Hematopoietic multipotent progenitor cell treated with erythropoietin and hydrocortisone succinate and interleukin-3 and kit ligand, for 6 days (in vitro differentiated cells): ENCODE measurements at places on chromosomes 16 and 17.

DNA sequence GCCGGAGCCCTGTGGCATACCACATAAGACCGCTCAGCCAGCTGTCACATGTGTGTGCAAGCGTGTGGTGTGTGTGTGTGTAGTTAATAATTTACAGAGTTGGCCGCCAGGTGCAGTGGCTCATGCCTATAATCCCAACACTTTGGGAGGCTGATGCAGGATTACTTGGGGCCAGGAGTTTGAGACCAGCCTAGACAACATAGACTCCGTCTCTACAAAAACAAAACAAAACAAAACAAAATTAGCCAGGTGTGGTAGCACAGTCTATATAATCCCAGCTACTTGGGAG is 20.4 kb downstream of the SOCS1 start:
- DNase-seq = no peak

DNA sequence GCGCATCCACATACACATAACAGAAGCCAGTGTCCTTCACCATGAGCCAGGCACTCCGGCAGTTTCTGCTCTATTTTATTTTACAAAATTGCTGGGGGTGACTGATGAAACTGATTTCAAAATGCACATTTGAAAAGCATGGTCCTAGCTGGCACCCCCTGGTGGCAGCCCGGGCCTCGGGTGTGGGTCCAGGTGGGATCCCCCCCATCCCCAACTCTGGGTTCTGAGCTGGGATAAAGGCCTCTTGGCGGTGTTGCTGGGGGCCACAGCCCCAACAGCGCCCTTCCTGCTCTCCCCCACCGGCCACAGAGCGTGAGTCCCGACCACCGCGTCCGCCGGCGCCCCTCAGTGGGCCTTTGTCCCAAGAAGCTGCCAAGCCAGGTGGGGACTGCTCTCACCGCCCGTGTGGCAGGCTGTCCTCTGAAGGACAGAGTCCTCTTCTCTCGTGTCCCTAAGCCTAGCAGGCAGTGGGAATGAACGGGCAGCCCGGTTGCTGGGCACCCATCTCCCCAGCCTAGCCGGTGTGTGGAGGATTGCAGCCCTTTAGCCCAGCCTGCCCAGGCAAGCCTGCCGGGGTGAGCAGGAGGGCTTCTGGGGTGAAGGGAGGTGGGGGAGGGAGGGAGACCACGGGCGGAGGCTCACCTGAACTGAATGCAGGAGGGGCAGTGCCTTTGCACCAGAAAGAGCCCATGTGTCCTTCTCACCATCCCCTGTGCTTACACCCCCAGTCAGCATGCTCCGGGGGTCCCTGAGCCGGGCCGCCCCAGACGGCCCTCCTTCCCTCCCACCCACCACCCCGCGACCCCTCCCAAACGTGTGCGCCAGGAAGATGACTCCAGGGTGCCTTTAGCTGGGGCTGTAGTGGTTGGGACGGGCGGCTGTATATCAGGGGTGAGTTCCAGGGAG is 898 bp downstream of the SNAI3 start:
- DNase-seq = peak; percentile 56

DNA sequence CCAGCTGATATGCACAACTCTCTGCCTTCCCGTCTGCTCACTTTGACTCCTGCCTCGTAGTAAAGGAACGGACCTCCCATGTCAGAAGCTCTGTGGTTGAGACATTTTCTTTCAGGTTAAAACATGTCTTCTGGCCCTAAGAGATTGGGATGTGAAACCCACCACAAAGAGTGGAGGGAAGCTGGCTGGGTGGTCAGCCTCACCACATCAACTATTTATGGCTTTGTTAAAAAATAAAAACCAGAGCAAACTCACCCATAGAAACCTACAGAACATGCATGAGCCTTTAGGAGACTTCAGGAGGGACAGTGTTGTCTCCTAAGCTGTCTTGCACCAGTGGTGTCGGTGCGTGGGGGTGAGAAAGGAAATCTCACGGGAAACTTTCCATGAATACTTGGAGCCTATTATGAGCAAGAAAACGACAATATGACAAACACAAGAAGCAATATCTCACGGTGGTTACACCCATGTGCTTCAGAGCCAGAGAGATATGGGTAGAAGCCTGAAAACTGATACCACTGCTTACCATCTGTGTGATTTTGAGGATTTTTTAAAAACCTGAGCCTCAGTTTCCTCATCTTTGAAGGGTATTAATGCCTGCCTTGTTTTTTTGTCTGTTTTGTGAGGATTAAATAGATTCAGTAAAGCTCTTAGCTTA is 61.7 kb upstream of the XYLT1 start:
- no peak for DNase-seq

DNA sequence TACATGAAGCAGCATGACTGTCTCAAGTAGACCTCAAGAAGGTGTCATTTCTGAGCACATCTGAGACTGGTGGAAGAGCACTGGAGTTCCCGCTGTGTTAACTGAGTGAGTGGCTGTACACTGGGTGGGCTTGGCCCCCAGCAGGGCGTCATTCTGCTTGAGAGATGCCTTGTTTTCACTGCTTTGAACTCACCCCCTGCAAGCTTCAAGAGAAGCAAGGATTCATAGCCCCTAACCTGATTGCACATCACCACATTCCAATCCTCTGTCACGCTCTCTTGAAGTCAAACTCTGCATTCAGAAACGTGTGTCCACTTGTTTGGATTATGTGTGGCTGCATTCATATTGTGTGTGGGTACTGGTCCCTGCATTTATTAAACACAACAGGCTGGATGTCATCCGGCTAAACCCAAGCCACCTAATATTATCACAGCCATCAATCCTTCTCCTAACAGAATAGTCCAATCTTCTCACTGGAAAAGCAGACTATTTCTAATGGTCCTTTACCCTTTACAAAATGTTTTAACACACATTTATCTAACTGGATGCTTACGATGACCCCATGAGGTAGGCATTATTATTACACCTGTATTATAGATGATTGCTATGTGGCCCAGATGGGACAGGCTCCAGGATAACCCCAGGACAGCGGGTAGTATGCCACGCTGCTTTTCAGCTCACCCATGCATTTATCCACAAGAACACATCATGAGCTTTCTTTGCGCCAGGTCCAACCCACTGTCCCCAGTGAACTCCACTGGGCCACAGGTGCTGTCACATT is 76.3 kb downstream of the USP31 start:
- DNase-seq = peak; percentile 6

DNA sequence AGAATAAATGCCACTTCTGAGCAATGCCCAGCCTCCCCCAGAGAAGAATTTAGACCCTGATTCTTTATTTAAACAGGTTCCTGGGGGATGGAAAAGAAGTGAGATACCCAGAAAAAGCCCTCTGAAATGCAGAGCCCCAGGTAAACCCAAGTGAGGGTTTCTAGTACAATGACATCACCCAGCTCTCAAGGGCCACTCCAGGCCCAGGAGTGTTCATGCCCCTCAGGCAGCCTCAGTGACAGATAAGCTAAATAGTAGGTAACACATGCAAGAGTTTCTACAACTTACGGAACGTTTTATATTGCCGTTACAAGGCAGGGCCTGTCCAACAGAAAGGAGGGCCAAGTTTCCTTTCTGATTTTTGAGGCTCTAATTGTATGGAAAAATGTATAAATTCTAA is 683.7 kb upstream of the SALL1 start:
- no peak for DNase-seq

DNA sequence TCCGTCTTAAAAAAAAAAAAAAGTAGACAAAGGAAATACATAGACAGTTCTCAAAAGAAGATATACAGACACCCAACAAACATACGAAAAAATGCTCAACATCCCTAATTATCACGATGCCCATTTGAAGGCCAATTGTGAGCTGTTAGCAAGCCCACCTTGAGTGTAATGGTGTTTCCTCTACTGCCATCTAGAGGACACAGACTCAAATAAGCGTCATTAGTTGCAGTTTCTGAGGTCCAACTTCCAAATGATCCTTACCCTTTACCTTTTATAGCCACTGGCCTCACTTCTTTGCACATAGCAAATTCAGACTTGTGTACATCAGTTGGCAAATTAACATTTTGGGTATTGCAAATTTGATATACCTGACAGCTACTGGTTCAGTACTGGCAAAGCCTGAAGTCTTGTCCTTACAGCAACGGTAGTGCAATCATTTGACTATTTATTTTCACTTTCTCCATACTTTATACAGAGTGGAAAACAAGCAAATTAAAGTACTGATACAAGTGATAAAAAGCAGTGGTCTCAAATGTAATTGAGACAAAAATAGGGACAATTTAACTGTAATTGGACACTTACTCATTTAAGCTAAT is 536.3 kb upstream of the EEF2KMT start:
- DNase-seq = peak; percentile 71

GRCh38 chr16:55474821-55475220 is 4.2 kb upstream of the MMP2 start:
- DNase-seq = no peak

- DNase-seq = no peak
Observed at GRCh38 chr17:22704674-22705073, 1012.4 kb downstream of the KCNJ18 start.

DNA sequence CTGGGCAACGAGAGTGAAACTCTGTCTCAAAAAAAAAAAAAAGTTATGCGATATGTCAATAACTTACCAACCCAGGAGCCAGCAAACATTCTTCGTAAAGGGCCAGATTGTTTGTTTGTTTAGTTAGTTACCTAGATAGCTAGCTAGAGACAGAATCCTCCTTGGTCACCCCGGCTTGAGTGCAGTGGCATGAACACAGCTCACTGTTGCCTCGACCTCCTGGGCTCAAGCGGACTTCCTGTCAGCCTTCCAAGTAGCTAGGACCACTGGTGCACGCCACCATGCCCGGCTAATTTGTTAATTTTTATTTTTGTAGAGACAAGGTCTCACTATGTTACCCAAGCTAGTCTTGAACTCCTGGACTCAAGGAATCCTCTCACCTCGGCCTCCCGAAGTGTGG is 113.0 kb downstream of the LITAF start:
- no peak for DNase-seq

DNA sequence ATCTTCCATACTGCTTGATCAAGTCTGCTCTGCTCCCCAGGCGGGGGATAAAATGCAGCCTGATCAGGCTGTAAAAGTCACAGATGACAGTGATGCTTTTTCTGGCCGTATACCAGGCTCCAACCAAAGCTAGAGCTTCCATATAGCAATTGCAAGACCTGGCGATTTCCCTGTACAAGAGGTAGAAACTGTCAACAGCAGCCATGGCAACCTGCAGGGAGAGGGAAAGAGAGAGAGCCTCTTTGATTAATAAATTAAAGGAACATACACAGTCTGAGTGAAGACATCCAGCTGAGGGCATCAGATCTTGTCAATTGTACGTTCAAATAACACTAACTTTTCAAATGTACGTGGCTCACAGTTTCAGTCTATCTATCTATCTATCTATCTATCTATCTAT is 13.9 kb downstream of the HSDL1 start:
- no peak for DNase-seq

- no peak for DNase-seq
Observed at GRCh38 chr17:4161967-4162305, 18.9 kb downstream of the CYB5D2 start.

GRCh38 chr16:67192781-67193361 is 916 bp downstream of the E2F4 start:
- peak; percentile 52 for DNase-seq

GRCh38 chr16:88536971-88537751 is 33.0 kb upstream of the ZC3H18 start:
- peak; percentile 66 for DNase-seq

DNA sequence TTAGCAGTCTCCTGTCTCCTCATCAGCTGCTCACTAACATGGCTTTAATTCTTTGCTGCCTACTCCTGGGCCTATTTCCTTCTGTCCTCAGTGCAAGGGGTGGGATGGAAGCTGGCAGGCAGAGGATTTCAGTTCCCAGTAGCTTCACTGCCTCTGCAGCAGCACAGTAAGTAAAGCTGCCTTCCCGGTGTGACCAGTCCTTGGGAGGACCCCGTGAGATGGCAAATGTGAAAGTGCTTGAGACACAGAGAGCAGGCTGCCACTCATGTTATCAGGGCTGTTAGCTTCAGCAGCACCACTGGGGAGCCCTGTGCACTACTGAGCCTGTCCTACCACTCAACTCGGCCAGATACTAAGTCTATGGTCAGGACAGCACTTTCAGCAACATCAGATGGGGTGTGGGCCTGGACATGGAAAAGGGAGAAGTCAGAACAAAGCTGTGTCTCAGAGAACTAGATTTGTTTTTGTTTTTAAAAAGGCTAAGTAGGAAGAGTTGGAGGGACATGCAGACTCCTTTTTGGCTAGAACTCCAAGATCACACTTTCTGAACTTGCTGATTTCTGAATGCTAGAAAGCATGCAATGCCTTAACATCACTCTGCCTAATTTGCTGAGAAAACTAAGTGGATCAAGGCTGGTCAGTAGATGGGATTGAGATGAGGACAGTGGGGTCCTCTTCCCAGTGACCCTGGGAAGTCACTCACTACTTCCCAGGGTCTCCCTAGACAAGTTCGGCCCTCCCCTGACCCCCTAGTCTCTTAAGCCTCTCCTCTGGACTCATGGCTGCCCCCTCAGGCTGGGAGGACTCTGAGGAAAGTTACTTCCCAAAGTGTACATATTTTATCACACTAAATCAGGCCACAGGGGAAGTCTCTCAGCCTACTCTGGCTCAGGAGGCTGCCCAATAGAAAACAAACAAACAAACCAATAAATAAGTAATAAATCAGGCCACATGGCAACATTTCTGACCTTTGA is 1.1 kb downstream of the ACSF2 start:
- peak; percentile 73 for DNase-seq

DNA sequence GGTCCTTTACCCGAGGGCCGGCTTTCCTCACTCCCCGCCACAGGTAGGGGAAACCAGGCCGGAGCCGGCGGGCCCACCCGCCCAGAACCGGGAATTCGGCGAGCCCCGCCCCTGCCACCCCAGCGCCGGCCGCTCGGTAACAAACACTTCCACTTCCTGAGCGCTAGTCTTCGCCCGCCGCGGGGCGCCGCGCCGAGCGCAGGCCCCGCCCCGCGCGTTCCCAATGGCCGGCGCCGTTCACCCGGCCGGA is 224 bp upstream of the NHERF1 start:
- DNase-seq = no peak

- no peak for DNase-seq
Observed at GRCh38 chr17:31696703-31697325, 162.2 kb downstream of the COPRS start.

DNA sequence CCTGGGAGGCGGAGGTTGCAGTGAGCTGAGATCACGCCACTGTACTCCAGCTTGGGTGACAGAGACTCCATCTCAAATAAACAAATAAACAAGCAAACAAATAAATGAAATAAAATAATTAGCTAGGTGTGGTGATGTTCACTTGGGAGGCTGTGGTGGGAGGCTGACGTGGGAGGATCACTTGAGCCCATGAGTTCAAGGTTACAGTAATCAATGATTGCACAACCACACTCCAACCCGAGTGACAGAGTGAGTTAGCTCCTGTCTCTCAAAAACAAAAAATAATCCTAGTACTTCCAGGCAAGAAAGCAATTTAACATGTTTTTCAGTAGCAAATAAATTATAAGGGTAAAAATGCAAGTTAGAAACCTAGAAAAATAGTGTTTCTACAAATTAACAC is 26.4 kb downstream of the CFDP1 start:
- DNase-seq = no peak

GRCh38 chr17:71338396-71338795 is 782.4 kb upstream of the SOX9 start:
- DNase-seq = no peak

DNA sequence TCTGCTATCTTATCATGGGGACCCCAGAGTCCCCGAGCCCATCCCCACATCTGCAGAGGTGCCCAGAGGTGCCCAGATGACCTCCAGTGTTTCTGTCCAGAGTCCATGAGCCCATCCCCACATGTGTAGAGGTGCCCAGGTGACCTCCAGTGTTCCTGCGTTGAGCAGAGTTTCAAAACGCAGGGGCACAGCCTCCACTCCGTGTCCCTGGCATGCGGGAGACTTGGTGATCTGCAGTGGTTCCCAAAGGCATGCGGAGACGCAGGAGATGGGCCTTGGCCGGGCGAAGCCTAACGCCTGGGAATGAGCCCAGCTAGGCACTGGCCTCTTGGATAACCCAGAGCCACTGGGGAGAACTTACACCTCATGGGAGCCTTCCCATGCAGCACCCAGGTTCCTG is 41.3 kb downstream of the COX4I1 start:
- no peak for DNase-seq
